Cardiac fibroblast (primary cell): ENCODE measurements at places on chromosomes 12 and 14.

DNA sequence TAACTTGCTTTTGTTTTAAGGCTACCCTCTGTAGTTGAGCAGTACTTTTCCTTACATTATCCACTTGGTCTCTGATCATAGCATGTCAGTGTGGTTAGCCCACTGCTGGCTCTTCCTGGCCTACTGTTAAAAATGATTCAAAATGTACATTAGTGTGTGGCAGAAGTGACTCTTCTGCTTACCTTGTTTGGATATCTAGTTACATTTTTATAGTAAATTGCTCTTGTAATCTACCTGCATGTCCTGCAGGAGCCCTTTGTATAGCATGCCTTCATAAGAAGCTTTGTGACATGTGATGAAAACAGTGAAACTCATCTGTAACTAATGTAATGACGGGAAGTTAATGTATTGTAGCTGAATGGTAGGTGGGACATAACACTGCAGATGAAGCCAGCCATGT lies 8.1 kb downstream of the SPATS2 start:
- DNase-seq: no peak

GRCh38 chr14:65357113-65357512 lies 55.4 kb upstream of the FUT8 start:
- no peak for DNase-seq

DNA sequence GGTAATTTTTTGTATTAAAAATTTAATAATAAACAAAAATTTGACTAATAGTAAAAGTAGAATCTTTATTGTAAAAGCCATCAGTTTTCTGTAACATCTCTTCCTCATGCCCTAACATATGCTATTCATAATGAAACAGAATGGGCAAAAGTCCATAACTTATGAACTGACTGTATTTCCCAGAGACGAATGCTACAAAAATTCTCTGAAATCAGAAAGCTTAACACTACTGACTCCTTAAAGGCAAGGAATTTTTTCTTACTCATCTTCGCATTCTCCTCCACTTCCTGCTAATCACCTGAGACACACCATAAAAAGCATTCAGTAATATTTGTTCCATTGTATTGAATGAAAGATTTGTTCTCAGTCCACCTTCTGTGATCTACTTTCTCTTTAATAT lies 17.6 kb downstream of the MON2 start:
- no peak for DNase-seq

GRCh38 chr14:37595809-37596621 lies 586 bp downstream of the TTC6 start:
- DNase-seq: no peak

DNA sequence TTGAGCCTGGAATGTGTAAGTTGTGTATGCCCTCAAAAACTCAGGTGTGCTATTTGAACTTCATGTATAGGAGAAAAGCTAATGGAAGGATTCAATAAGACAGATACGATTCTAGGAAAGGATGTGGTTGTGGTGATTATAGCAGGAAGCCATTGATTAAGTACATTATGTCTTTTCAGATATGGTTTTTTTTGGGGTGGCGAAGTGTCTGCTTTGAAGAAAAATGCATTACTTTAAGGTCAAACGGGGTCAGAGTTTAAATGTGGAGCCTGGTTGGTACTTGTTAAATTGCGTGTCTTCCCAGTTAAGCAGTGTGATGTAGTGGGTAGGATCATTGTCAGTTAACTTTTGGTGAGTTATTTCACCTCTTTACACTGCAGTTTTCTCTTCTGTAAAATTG lies 13.0 kb upstream of the NUP107 start:
- no peak for DNase-seq

DNA sequence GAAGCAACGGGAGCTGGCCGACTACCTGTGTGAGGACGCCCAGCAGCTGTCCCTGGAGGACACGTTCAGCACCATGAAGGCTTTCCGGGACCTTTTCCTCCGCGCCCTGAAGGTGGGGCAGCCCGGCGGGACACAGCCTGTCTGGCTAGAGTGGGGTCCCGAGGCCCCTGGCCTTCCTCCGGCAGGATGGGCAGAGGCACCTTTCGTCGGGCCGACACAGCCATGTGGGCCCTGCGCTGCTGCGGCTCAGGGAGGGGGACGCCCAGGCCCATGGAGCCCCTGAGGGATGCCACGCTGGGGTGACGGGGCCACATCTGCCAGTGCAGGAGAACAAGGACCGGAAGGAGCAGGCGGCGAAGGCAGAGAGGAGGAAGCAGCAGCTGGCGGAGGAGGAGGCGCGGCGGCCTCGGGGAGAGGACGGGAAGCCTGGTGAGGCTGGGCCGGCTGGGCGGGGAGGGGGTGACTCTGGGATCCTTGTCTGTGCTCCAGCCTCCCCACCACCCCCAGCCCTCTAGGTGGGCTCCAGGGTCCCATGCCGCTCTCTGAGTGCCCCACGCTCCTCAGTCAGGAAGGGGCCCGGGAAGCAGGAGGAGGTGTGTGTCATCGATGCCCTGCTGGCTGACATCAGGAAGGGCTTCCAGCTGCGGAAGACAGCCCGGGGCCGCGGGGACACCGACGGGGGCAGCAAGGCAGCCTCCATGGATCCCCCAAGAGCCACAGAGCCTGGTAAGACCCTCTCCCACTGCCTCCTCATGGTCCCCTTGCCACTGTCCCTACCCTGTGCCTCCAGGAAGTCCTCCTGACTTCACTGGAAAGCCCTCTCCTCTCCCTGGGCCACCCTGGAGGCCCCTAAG lies 10.9 kb upstream of the ADSS1 start:
- DNase-seq: no peak

- no peak for DNase-seq
Measured at GRCh38 chr12:115990241-115990640, 287.3 kb downstream of the MED13L start.

- no peak for DNase-seq
Measured at GRCh38 chr12:105225505-105226015, 10.4 kb downstream of the APPL2 start.

DNA sequence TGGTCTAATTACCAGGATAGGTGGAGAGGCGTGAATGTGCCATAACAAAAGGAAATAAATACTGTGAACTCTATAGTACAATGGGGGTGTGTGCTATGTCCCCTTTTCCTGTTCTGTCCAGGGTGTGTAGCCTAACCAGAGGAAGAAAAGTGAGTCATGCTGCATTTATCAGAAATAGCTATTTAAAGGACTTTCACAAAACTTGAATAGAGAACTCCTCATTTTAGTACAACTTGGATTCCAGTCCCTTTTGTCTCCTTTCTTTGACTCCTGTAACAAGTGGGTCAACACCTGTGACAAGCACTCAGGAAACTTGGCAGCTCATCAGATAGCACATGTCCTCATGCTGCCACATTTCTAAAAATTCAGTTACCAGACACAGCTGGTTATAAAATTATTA lies 123.4 kb downstream of the CCDC91 start:
- DNase-seq: peak; percentile 43

DNA sequence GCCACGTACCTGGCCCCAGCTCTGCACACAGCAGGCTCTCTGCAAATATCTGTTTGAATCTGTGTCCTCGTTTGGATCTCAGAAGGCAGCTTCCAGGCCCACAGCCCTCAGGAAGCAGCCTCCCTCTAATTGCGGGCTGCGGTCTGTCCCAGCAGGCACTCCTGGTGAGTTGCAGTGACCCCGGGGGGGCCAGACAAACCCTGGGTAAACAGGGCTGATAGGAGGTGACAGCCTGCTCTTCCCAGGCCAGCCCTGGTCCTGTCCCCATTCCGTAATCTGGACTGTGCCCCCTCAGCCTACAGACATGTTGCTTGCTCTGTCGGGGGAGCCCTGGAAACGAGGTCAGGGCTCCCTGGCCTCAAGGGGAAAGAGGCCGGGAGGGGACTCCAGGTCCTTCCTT lies 2.0 kb downstream of the FOXN4 start:
- DNase-seq: no peak

DNA sequence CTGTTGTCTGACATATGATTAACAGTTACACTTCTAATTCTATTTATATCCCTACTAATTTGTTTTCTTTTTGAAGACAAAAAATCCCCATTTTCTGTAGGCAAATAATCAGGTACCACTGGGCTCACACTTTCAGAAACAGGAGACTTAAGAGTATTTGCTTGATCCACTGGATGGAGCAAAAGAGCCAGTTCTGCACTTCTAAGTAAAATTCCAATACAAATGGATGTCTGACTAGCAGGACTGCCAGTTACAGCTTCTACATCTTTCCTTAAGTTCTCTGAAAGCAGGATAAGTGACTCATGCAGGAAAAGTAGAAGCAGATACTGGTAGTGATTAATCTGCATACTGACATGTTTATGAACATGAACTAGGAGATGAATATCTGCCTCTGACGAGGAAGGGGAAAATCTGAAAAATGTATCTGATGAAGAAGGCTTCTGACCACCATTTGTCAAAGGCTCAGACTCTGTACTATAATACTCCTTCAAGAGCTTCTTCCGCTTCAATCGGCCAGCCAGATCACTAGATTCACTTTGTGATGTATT lies 73.8 kb upstream of the ANKS1B start:
- DNase-seq: peak; percentile 84

GRCh38 chr14:21702316-21702715 lies 28.7 kb upstream of the OR4E1 start:
- DNase-seq: no peak

GRCh38 chr12:9751204-9752144 lies 9.2 kb downstream of the CD69 start:
- peak; percentile 57 for DNase-seq

DNA sequence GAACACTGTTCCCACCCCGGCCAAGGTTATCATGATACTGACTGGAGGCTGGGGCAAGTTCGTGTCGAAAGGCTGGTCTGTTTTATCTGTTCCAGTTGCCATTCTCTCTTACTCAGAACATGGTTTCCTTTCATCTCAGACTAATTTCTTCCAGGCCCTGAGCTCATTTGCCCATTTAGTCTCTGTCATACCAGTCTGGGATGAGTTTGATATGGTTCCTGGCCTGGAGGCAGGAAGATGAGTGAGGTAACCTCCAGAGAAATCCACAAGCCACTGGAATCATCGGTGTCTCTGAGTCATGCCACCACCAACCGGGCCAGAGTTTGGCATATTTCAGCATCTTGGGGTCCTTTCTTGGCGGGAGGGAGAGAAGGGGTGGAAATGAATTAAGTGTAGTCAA lies 114.7 kb downstream of the NTF3 start:
- no peak for DNase-seq

- no peak for DNase-seq
Measured at GRCh38 chr12:49531745-49532144, 7.1 kb upstream of the KCNH3 start.

DNA sequence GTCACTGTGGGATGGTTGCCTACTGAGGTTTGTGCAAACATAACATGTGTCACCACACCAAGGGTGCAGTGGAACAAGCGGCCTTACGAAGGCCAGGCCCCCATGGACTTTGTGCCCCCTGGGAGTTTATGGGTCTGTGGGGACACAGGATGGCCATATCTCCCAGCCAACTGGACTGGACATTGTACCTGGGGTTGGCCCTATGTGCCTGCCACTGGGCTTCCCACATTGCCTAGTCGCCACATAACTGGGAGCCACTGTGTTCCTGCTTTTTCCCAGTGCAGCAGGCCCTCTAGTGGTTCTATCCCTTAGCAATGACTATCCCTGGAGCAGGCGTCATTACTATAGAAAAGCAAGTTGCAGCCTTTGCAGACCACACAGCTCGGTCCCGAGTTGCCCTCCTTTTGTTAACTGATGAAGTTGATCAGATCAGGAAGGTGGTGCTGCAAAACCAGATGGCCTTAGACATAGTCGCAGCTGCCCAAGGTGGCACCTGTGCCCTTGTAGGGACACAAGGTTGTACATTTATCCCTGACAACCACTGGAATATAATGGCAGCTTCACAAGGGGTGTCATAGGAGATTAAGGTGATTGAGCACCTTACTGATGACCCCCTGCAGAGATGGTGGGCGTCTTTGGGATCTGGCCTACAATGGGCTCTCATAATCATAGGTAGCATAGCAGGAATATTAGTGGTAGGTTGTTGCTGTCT lies 15.2 kb upstream of the RNASE12 start:
- peak; percentile 74 for DNase-seq

- no peak for DNase-seq
Measured at GRCh38 chr12:126342866-126343265, 1277.6 kb downstream of the AACS start.

- DNase-seq: peak; percentile 92
Measured at GRCh38 chr14:61475316-61475715, 153.9 kb downstream of the PRKCH start.

GRCh38 chr14:71891185-71891584 lies 41.0 kb upstream of the RGS6 start:
- no peak for DNase-seq

GRCh38 chr12:42235426-42235825 lies 2.6 kb downstream of the YAF2 start:
- DNase-seq: no peak

DNA sequence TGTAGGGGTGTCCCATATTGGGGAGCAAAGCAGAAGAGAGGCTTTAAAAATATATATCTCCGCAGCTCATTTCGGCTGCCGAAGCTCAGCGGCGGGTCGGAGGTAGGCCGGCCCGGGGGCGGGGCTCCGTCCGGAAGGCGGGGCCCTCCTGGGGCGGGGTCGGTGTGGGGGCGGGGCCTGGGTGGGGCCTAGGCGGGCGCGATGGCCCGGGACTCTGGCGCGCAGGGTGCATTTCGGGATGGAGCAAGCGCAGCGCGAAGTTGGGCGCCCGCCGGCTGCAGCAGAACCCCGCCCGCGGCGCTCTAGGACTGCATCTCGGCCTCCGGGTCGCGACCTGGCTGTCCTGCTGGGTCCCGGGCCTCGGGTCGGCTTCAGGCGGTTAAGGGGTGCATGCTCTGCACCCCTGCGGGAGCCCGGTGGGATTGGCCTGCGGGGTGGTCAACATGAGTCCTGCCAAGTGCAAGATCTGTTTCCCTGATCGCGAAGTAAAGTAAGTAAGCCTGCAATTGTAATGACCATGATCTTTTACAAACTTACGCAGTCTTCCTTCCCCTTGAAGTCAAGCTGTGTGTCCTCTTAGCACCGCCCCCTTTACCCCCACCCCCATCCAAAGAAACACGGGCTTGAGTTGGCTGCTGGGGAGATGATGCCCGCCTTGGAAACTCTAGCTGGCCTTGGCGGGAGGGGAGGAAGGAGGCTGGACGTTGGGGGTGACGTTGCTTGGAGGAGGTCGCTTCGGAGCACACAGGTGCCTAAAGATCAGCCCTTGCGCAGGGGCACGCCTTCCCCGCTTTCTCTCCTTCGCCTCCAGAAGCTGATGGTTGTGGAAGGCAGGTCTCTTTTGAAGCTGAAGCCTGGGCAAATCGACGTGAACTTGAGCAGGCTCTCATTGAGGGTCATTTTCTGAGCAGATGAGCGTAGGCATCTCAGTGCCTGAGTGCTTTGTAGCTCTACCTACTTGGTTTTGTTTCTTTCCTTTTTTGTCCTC lies 38.4 kb downstream of the ACACB start:
- peak; percentile 68 for DNase-seq

DNA sequence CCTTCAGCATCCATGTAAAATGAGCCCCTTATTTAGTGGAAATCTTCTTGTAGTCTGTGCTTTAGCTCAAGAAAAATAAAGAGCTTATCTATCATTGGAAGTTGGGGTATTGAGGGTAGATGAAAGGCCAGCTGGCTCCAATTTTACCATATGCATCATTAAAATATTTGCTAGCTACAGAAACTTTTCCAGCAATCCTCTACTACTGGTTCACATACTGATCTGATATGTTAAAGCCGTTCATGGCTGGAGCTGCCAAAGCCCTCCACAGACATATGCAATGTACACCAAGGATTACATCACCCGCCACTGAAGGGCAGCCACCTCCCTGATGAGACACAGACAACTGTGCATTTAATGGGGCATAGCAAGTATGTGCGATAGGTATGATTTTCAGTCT lies 1205.3 kb downstream of the GALC start:
- peak; percentile 59 for DNase-seq
